ENCODE measurements at places on chromosomes 12 and 14. TPM values are rescaled to one million over a fixed set of nuclear protein-coding genes. Genes with fewer than 3 reads are reported as not detected.

DNA sequence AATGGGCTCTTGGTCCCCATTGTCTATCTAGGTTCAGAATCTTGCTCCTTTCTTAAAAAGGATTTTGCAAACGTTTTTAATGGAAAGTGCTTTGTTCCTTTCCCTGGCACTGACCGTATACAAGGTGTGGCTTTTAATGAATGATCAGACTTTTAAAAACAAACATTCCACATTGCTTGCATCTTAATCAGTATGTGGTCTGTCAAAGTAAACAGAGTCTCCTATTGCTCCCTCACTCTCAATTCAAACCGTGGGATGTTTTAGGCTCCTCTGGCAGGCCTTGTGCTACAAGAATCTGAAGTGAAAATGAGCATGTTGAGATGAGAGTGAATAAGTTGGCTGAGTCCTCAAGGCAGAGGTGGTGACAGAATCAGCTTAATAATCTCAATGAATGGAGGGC, 107.0 kb downstream of the VRK1 start:
- H3K36me3 ChIP-seq, result 0 out of 2 replicates have a peak, but pooled peaks cover under 1% of the 10 kb centered on the region
- no peaks in the 10 kb centered on the region for H3K4me1 ChIP-seq
- no peak for DNase-seq
- H3K4me3 ChIP-seq, result no peak overlapping the region
- no peaks in the 10 kb centered on the region for H3K27me3 ChIP-seq
- no peak overlapping the region for H3K27ac ChIP-seq

GRCh38 chr12:49894751-49895148, 8.9 kb downstream of the FAIM2 start:
- H3K4me3 ChIP-seq, result no peak overlapping the region
- H3K36me3 ChIP-seq, result no peaks in the 10 kb centered on the region
- no peak overlapping the region for H3K27ac ChIP-seq
- H3K27me3 ChIP-seq, result peaks cover 64% of the 10 kb centered on the region
- peaks cover 6% of the 10 kb centered on the region for H3K4me1 ChIP-seq

- no peaks in the 10 kb centered on the region for H3K36me3 ChIP-seq
- H3K4me3 ChIP-seq, result no peak overlapping the region
- no peaks in the 10 kb centered on the region for H3K27me3 ChIP-seq
- H3K27ac ChIP-seq, result no peak overlapping the region
- DNase-seq, result no peak
Observed at GRCh38 chr14:79161571-79161970, 991.4 kb downstream of the NRXN3 start.

The CLEC1A gene
- total RNA-seq, result 0.28 TPM

DNA sequence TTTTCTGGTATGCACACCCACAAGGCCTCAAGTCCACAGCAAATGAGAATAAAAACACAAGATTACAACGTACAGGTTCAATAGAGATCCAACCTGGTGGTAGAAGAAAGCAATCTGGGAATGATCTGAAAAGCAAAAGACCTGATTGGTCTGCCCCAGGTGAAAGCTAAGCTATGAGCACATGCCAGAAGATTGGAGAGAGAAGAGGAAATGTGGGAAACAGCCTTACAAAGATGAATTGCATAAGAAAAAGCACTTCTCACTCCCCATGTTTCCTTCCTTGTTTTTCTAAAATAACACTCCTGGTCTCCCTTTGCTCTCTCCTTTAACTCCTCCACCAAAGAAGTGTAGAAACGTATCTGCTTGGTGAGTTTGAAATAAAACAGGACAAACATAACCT, 77.3 kb upstream of the ANO6 start:
- H3K27me3 ChIP-seq, result peaks cover 11% of the 10 kb centered on the region
- H3K36me3 ChIP-seq, result no peaks in the 10 kb centered on the region
- H3K27ac ChIP-seq, result no peak overlapping the region
- H3K4me1 ChIP-seq, result no peaks in the 10 kb centered on the region
- no peak for DNase-seq

DNA sequence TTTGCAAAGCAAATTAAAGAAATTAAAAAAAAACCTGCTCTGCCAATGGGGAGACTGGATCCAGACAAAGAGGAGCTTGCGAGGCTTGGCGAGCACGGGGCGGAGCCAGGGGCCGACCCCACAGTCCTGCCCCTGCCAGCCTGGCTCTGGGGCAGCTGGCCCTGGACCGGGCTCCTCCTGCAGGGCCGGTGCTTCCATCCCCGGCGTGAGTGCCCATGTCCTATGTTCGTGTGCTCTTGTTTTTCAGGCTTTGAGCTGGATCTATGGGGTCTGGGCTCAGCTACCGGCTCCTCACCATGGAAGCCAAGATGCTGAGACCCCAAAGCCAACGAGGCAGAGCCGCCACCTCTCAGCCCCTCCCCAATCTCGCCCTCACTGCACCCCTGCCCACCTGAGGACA, 176.8 kb downstream of the KIF26A start:
- no peaks in the 10 kb centered on the region for H3K4me1 ChIP-seq
- H3K27me3 ChIP-seq, result no peaks in the 10 kb centered on the region
- H3K4me3 ChIP-seq, result no peak overlapping the region
- H3K27ac ChIP-seq, result no peak overlapping the region
- no peak for DNase-seq

- no peaks in the 10 kb centered on the region for H3K36me3 ChIP-seq
- no peak overlapping the region for H3K4me3 ChIP-seq
- H3K27me3 ChIP-seq, result peaks cover 2% of the 10 kb centered on the region
- peaks cover 13% of the 10 kb centered on the region for H3K4me1 ChIP-seq
- DNase-seq, result peak; percentile 16
- no peak overlapping the region for H3K27ac ChIP-seq
Observed at GRCh38 chr12:104793285-104793684, 164.8 kb downstream of the SLC41A2 start.

The CACNA1C gene
- 10.6 TPM for total RNA-seq

DNA sequence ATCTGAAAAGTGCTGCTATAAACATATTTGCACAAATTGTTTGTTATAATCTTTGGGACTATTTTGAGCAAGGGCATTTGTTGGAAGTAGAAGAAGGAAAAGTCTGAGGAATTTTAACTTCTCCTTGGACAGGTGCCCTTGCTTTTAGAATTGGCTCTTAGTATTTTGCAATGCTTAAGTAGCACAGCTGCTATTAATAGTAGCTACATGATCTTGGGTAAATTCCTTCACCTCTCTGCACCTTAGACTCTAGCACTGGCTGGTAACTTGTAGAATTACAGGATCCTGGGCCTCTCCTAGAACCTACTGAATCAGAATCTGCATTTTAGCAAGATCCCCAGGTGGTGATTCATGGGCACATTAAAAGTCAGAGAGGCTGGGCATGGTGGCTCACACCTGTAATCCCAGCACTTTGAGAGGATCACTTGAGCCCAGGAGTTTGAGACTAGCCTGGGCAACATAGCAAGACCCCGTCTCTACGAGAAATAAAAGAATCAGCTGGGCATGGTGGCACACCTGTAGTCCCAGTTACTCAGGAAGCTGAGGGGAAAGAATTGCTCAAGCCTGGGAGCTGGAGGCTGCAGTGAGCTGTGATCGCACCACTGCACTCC, 10.8 kb upstream of the TMEM120B start:
- DNase-seq, result no peak
- H3K4me3 ChIP-seq, result no peak overlapping the region
- H3K4me1 ChIP-seq, result no peaks in the 10 kb centered on the region
- peaks cover 1% of the 10 kb centered on the region for H3K27me3 ChIP-seq
- H3K27ac ChIP-seq, result no peak overlapping the region
- H3K36me3 ChIP-seq, result no peaks in the 10 kb centered on the region

- DNase-seq, result no peak
- no peaks in the 10 kb centered on the region for H3K36me3 ChIP-seq
- H3K27me3 ChIP-seq, result no peaks in the 10 kb centered on the region
- H3K4me3 ChIP-seq, result no peak overlapping the region
- no peak overlapping the region for H3K27ac ChIP-seq
Observed at GRCh38 chr12:91179966-91180561, 2.6 kb downstream of the DCN start.

- no peaks in the 10 kb centered on the region for H3K27me3 ChIP-seq
- no peak for DNase-seq
- H3K4me1 ChIP-seq, result peaks cover 5% of the 10 kb centered on the region
Observed at GRCh38 chr12:92951006-92951405, 21.9 kb upstream of the EEA1 start.

The WNK1 gene
- 106 TPM for total RNA-seq

The CEP83 gene
- 6.4 TPM for total RNA-seq

DNA sequence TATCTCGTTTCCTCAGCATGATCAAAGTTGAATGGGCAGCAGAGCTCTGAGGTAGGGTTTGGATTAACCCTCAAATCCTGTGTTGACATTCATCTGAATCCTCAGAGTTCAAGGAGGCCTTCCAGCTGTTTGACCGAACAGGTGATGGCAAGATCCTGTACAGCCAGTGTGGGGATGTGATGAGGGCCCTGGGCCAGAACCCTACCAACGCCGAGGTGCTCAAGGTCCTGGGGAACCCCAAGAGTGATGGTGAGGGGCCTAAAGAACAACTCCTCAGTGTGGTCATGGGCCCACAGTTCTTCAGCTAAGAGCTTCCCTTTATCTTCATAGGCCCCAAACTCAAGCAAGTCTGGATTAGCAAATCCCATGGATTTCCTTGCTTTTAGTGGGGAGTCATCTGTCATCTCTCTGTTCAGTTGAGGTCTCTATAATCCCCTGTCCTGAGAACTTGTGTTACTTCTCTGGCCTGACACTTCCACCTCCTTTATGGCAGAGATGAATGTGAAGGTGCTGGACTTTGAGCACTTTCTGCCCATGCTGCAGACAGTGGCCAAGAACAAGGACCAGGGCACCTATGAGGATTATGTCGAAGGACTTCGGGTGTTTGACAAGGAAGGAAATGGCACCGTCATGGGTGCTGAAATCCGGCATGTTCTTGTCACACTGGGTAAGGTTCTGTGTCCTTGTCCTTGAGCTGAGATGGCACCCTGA, 1.5 kb downstream of the MYL6 start:
- H3K4me1 ChIP-seq, result peaks cover 41% of the 10 kb centered on the region
- DNase-seq, result no peak
- H3K4me3 ChIP-seq, result peak overlapping the region; percentile 98

The EPYC gene
- total RNA-seq, result not detected

The ACSS3 gene
- total RNA-seq, result 0.93 TPM

DNA sequence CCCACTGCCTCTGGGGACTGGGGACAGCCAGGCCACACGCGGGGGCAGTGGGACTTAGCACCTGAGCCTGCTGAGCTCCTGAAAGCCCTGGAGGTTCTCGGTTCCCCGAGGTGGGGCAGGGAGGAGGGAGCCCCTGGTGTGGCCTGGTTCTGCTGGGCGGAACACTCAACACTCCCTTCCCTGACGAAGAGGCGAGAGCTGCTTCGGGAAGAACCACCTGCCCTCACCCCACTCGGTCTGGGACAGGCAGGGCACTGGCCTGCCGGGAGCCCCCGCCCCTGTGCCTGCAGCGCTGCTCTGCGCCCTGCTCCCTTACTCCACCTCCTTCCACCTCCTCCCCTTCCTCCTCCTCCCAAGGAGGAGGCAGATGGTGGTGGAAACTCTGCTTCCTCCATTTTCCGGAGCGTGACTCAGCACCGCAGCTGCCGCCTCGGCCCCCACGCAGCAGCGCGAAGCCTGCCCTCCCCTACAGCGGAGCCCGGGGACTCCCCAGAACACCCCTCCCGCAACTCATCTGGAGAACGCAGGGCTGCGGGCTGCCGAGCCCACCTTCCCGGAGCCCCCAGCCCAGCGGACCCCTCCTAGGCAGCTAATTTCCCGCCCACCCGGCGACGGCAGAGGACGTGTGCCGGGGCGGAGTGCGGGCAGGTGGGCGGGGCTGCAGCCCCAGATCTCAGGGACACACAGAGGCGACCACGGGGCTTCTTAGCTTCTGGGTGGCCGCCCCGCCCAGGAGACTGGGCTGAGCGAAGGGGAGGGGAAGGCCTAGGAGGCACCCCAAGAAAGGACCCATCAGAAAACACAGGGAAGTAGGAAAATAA, 11.7 kb upstream of the INF2 start:
- DNase-seq, result peak; percentile 66
- peaks cover 41% of the 10 kb centered on the region for H3K4me1 ChIP-seq
- peak overlapping the region; percentile 92 for H3K27ac ChIP-seq
- H3K27me3 ChIP-seq, result peaks cover 3% of the 10 kb centered on the region

The AQP2 gene
- total RNA-seq, result not detected

DNA sequence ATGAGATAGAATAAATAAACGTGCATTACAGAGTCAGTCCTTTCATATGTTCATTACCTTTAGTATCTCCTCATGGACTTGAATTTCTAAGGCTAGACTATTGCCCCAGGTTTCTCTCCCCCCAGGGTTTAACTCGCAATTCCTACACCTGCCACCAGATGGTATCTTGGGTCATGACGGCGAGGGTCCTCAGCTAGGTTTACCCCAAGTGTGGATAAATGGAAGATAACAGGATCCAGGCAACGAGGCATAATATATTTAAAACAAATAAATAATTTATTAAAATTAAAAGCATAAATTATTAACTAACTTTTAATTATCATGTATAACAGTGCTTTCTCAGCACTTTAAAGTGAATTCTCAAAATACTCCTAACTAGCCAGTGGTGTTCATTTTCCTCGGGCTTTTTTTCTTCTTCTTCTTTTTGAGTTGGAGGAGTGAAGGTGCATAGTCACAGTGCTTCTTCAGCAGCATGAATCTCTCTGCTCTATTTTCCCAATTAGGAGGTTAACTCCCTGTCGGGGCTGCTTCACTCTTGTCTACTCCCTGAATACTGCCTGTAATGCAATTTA, 243.5 kb upstream of the CAND1 start:
- no peaks in the 10 kb centered on the region for H3K36me3 ChIP-seq
- no peaks in the 10 kb centered on the region for H3K4me1 ChIP-seq
- H3K27me3 ChIP-seq, result peaks cover 3% of the 10 kb centered on the region

- peaks cover 30% of the 10 kb centered on the region for H3K4me1 ChIP-seq
- DNase-seq, result peak; percentile 73
- no peaks in the 10 kb centered on the region for H3K36me3 ChIP-seq
- no peak overlapping the region for H3K27ac ChIP-seq
- H3K27me3 ChIP-seq, result no peaks in the 10 kb centered on the region
Observed at GRCh38 chr14:73472185-73473114, 14.1 kb upstream of the NUMB start.

The CAPZA3 gene
- total RNA-seq, result not detected

- H3K4me1 ChIP-seq, result peaks cover 12% of the 10 kb centered on the region
- no peak overlapping the region for H3K27ac ChIP-seq
- DNase-seq, result peak; percentile 64
- H3K4me3 ChIP-seq, result no peak overlapping the region
- H3K27me3 ChIP-seq, result peaks cover 14% of the 10 kb centered on the region
- no peaks in the 10 kb centered on the region for H3K36me3 ChIP-seq
Observed at GRCh38 chr12:120971299-120972180, 6.8 kb upstream of the HNF1A start.

The MANSC1 gene
- 6.6 TPM for total RNA-seq

DNA sequence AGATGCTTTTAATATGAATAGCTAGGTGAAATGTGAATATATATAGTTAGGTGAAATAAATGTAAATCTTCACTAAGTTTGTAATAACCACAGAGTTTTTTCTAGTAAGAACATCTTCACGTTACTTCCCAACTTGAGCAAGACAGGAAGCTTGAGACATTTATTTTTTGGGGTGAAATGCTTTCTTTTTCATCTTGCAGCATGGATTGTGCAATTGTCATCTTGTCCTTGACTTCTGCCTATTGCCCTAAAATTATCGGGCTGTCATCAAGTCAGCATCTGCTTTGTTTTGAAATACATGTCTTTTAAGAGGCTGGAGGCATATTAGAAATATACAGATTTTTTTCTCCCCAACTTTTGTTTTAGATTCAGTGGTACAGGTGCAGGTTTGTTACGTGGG, 433.9 kb downstream of the PCNX1 start:
- H3K27ac ChIP-seq, result no peak overlapping the region
- no peak overlapping the region for H3K4me3 ChIP-seq
- peaks cover 60% of the 10 kb centered on the region for H3K4me1 ChIP-seq
- DNase-seq, result no peak
- H3K36me3 ChIP-seq, result peaks cover 48% of the 10 kb centered on the region
- no peaks in the 10 kb centered on the region for H3K27me3 ChIP-seq

GRCh38 chr12:127191129-127191528, 1075.8 kb upstream of the TMEM132C start:
- DNase-seq, result peak; percentile 83
- no peaks in the 10 kb centered on the region for H3K27me3 ChIP-seq
- no peak overlapping the region for H3K4me3 ChIP-seq
- H3K4me1 ChIP-seq, result peaks cover 50% of the 10 kb centered on the region
